ENCODE measurements at places on chromosomes 7 and 10.

GRCh38 chr10:10551596-10552301, 465.9 kb upstream of the CELF2 start:
- DNase-seq: no peak

- DNase-seq: no peak
These were observed 46.0 kb downstream of the CDC123 start for GRCh38 chr10:12241810-12242529.

- DNase-seq: no peak
These were observed 277.1 kb downstream of the CACNA2D1 start for GRCh38 chr7:82166260-82167015.

DNA sequence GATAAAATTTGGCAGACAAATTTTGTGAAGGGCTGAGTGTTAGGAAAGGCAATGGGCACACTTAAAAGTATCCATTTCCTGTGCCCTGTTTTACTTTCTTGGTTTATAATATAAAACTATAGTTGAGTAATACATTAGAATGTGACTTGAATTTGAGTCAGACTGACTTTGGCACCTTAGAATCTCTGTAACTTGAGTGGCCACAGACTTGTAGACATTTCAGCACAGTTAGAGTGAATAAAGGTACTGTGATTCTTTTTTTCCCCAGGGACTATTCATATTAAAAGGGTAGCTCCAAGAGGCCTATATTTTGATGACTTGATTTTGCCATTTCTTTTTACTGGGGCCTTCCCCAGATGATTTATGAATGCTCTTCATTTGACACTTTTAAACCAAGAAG, 22.4 kb downstream of the GBF1 start:
- DNase-seq: no peak

DNA sequence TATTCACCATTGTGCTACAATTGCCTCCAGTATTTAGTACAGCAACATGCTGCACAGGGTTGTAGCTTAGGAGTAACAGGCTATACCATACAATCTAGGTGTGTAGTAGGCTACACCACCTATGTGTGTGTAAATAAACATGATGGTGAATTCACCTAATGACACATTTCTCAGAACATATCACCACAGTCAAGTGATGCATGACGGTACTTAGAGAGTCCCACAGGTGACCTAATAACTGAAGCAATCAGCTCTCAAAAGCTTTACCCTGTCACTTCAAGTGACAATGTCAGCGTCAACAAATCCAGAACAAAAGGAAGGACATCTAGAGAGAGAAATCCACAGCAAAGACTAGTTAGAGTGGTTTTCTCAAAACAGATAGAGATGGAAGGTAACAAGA, 38.8 kb downstream of the CCNJ start:
- no peak for DNase-seq

Measured in CD4-positive, alpha-beta T cell treated with Interleukin-10 for 1 hour (primary cell).